ENCODE measurements at places on chromosomes 1 and 21.

GRCh38 chr1:47438165-47439016 is 547 bp downstream of the FOXD2 start:
- DNase-seq, result no peak

DNA sequence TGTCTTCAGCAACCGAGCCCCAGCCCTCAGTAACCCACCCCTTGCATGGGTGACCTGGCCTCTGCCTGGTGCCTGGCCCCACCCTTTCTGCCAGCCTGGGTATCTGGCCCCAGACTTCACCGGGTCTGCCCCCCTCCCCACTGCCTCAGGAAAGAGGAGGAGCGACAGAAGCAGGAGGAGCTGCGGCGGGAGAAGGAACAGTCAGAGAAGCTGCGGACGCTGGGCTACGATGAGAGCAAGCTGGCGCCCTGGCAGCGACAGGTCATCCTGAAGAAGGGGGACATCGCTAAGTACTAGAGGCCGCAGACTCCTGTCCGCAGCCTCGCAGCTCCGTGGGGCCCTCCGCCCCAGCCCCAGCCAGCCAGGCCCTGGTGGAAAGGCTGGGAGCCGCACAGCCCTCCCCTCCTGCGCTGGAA is 6.1 kb downstream of the TNFRSF25 start:
- DNase-seq, result no peak

- no peak for DNase-seq
These were observed 286.0 kb downstream of the HLX start for GRCh38 chr1:221164951-221165838.

DNA sequence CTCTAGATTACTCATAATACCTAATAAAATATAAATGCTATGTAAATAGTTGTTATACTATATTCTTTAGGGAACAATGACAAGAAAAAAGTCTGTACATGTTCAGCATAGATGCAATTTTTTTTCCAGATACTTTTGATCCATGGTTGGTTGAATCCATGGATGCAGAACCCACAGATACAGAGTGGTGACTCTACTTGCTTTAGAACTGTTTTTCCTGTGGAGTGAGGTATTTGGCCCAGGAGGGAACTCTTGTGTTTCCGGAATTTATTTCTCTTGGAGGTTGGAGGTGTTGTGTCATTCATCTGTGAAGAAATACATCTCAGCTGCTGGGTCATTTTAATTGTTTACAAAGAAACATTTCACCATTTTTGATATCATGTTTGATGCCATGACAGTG is 28.7 kb downstream of the TMEM200B start:
- DNase-seq, result no peak

- DNase-seq, result no peak
These were observed 29.1 kb upstream of the C21orf91 start for GRCh38 chr21:17848228-17848627.

DNA sequence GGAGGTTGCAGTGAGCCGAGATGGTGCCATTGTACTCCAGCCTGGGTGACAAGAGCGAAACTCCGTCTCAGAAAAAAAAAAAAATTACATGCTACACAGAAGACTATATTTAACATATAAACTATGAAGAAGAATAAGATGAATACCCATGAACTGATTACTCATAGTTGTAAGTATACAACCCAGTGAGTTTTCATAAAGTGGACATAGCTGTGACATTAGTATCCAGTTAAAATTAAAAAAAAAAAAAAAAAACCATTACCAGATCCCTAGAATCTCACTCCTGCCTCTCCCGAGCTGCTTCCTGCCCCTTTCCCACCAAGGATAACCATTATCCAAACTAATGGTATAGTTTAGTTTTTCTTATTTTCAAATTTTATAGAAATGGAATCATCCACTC is 37.4 kb downstream of the UBE4B start:
- no peak for DNase-seq

Data from suprapubic skin (tissue), 4 donors.